GM12878 (cell line): ENCODE measurements at places on chromosomes 3 and 15. TPM values are rescaled to one million over a fixed set of nuclear protein-coding genes. Genes with fewer than 3 reads are reported as not detected.

The GALNT15 gene
- polyA plus RNA-seq = not detected in 2 replicates

GRCh38 chr3:186589856-186590579 is 19.5 kb downstream of the DNAJB11 start:
- DNase-seq = no peak

- DNase-seq = no peak
Measured at GRCh38 chr15:42279234-42279723, 6.0 kb upstream of the TMEM87A start.

The PDE8A gene
- 4.7 and 12.0 TPM in 2 replicates for polyA plus RNA-seq

- DNase-seq = no peak
Measured at GRCh38 chr3:8336456-8336855, 165.2 kb upstream of the LMCD1 start.

- no peak for DNase-seq
Measured at GRCh38 chr3:159045279-159045885, 243.5 kb downstream of the MFSD1 start.
